ENCODE measurements at places on chromosomes 16 and 17. TPM values are rescaled to one million over a fixed set of nuclear protein-coding genes. Genes with fewer than 3 reads are reported as not detected.

Gene CCL14
- total RNA-seq, result not detected

Gene NOG
- not detected for total RNA-seq

Gene NACA2
- not detected for total RNA-seq

Gene GH1
- not detected for total RNA-seq

Gene SMPD3
- not detected for total RNA-seq

Gene ARHGDIG
- 0.37 TPM for total RNA-seq

Gene TMEM92
- not detected for total RNA-seq

Gene ZP2
- total RNA-seq, result not detected

Gene NPIPB13
- total RNA-seq, result 0.93 TPM

Gene USP43
- total RNA-seq, result 0.06 TPM

Gene ANKS3
- total RNA-seq, result 21.8 TPM

Gene CDH11
- total RNA-seq, result 405 TPM

Gene CDK10
- 33.2 TPM for total RNA-seq

Gene ZNF597
- 2.4 TPM for total RNA-seq

Gene TEKT1
- not detected for total RNA-seq

Gene LGALS9C
- not detected for total RNA-seq

Gene INO80E
- total RNA-seq, result 20.0 TPM

Gene MT3
- not detected for total RNA-seq

Gene SOCS1
- total RNA-seq, result 1.1 TPM

Gene GCGR
- not detected for total RNA-seq

Gene FA2H
- not detected for total RNA-seq

Gene HOXB1
- not detected for total RNA-seq

Gene MLST8
- total RNA-seq, result 11.3 TPM

Gene CMTM2
- not detected for total RNA-seq

Gene MT4
- total RNA-seq, result not detected

Gene KIF18B
- total RNA-seq, result 2.6 TPM

Gene TUBB3
- 427 TPM for total RNA-seq

Gene MYBBP1A
- 26.5 TPM for total RNA-seq

Gene SHISA9
- total RNA-seq, result not detected

Gene CBX2
- total RNA-seq, result 0.25 TPM

Gene DNASE1L2
- 1.1 TPM for total RNA-seq

Gene CA5A
- total RNA-seq, result not detected

Gene ESRP2
- not detected for total RNA-seq

Gene PPL
- 15.2 TPM for total RNA-seq

Gene RNPS1
- total RNA-seq, result 47.2 TPM

Gene CHST6
- 0.31 TPM for total RNA-seq

Gene GPS1
- total RNA-seq, result 97.9 TPM

Gene CCL16
- not detected for total RNA-seq

Gene SLC38A8
- not detected for total RNA-seq

Gene MYOCD
- 3.5 TPM for total RNA-seq

Gene TSEN54
- total RNA-seq, result 5.8 TPM

Gene TBC1D3K
- not detected for total RNA-seq

Gene SP6
- total RNA-seq, result 0.13 TPM

Gene GRAP
- 0.79 TPM for total RNA-seq

Gene WNK4
- total RNA-seq, result 0.06 TPM

Gene NPIPA2
- total RNA-seq, result not detected

Gene FAM222B
- 2.4 TPM for total RNA-seq

Gene ST6GALNAC2
- total RNA-seq, result 5.7 TPM

Gene KRT39
- total RNA-seq, result not detected

Gene SLC16A11
- total RNA-seq, result not detected

Gene MRM3
- total RNA-seq, result 12.5 TPM

Gene CA4
- 0.25 TPM for total RNA-seq

Gene PLD6
- total RNA-seq, result 3.5 TPM

Gene ZNF764
- 2.8 TPM for total RNA-seq

Gene CDH15
- 0.68 TPM for total RNA-seq

All from aortic smooth muscle cell (primary cell).